ENCODE measurements at places on chromosomes 2 and 18.

GRCh38 chr2:72233211-72233610, 85.5 kb upstream of the CYP26B1 start:
- no peak for DNase-seq

GRCh38 chr2:101442667-101443061, 32.2 kb downstream of the RFX8 start:
- no peak for DNase-seq

DNA sequence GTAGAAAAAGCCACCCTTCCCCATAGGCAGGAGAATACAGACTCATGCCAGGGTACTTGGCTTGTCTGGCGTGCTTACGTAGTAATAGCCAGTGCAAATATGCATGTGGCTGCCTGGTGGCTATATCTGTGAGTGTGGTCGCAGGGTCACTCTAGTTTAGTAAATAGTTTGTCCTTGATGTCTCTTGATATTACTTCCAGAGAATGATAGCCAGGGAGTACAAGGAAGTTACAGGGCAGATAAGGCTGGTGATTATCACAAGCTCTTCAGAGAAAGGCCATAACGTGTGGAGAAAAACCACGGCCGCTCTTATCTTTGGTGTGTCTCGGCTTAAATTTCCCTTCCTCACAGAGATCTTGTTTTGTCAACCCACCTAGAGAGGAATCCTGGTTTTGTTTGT, 54.3 kb upstream of the SLC39A10 start:
- no peak for DNase-seq

DNA sequence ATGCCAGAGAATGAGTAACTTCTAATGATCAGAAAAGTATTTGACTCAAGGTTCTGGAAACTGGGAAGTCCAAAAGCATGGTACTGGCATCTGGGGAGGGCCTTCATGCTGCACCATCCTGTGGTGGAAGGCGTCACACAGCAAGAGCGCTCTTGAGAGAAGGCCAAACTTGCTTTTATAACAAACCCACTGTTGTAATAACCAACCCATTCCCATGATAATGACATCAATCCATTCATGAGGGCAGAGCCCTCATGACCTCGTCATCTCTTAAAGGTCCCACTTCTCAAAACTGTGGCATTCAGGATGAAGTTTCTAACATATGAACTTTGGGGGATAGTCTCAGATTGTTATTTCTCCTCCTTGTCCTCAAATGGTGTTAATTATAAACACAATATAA, 67.8 kb downstream of the COA5 start:
- DNase-seq, result no peak

DNA sequence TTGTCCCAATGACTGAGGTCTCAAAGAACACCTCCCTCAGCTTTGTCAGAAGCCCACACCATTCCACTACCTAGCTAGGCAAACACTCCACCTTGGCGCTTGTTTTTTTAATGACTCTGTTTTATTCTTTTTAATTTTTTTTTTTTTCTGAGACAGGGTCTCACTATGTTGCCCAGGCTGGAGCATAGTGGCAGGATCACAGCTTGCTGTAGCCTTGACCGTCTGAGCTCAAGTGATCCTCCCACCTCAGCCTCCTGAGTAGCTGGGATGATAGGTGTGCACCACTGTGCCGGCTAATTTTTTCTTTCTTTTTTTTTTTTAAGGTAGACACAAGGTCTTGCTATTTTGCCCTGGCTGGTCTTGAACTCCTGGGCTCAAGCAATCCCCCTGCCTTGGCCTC, 101.9 kb downstream of the SLC25A12 start:
- no peak for DNase-seq

Measured in thoracic aorta (tissue), 2 donors.